ENCODE measurements at places on chromosomes 16 and 17.

- DNase-seq = no peak
These were observed 171.3 kb downstream of the ABCA8 start for GRCh38 chr17:68783861-68784260.

DNA sequence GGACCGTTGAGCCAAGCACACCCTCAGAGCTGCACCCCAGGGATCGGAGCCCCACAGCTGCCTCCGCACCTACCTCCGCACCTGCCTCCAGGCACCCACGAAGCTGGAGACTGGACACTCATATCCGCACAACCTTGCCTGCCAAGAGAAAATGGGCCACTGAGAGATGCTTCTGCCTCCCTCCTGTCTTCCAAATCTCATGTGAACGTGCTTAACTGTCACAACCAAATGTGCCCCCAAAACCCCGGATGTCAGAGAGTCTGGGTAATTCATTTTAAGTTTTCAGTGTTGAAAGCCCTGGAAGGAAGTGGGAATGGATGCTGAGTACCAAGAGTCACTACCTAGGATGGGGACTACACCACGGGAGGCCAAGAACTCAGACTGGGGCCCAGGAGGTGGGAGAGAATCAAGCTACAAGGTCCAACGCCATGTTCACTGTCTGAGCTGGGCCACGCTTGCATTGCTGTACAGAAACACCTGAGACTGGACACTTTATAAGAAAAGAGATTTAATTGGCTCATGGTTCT lies 49.5 kb upstream of the MEAK7 start:
- DNase-seq = no peak

DNA sequence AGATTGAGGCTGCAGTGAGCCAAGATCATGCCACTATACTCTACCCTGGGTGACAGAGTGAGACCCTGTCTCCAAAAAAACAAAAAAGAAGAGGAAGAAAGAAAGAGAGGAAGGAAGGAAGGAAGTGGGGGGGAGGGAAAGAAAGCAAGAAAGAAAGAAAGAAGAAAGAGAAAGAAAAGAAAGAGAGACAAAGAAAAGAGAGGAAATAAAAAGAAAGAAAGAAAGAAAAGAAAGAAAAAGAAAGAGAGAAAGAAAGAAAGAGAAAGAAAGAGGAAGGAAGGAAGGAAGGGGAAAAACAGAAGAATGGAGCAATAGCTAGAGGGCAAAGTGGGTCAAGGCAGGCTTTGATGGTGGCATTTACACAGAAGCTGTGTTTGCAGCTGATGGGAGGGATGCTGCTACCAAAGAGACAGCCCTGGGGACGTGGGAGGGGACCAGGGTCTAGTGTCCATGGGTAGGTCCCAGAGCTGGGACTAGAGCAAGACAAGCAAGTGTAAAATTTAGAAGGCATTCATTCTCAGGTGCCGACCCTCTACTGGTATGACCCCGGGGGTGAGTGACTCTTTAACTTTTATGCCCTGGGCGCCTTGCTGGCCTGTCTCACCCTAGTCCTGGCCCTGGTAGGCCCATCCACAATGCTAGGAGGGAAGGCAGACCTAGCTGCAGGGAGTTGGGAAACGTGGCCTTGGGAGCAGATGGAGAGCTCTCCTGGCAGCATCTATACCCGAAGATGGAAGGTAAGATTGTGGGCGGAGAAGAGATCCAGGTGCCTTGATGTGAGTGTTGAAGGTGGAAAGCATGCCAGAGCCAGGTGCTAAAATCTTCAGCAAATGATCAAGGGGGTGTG lies 2.0 kb upstream of the CES3 start:
- DNase-seq = no peak

- DNase-seq = peak; percentile 99
These were observed 54.1 kb upstream of the BCAR1 start for GRCh38 chr16:75305364-75306098.

- DNase-seq = no peak
These were observed 67.9 kb downstream of the FTO start for GRCh38 chr16:53771655-53772497.

DNA sequence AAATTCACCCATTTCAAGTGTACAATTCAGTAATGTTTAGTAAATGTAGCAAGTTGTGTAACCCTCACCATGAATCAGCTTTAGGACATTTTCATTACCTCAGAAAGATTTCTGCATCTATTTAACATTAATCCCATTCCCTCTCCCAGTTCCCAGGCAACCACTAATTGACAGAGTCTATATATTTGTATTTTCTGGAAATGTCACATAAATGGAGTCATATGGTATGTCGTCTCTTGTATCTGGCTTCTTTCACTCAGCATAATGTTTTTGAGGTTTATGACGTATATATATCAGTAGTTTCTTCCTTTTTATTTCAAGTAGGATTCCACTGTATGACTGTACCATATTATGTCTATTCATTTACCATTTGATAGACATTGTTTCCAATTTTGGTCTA lies 199.8 kb downstream of the CYB561 start:
- DNase-seq = peak; percentile 20

- no peak for DNase-seq
These were observed at the start of gene BICDL2 for GRCh38 chr16:3036726-3037315. Gene BICDL2, minus strand, starts transcription at chr16:3036944. Its CDS starts 1,448 bp downstream, at chr16:3035496.

DNA sequence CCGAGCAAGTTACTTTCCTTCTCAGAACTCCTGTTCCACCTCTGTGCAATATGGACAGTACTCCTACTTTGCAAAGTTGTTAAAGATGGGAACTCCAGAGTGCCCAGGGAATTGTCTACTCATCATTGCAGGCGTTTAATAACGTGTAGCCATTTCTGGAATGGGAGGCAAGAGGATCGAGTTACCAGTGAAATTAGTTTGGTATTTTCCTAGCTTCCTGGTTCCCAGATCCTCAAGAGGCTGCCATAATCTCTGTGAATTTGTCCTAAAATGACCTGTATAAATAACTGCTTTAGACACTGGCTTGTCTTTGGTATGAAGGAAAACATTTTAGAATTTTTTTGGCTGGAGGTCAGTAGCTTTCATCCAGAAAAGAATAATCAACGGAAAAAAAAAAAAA lies 27.7 kb downstream of the WWOX start:
- DNase-seq = peak; percentile 8

DNA sequence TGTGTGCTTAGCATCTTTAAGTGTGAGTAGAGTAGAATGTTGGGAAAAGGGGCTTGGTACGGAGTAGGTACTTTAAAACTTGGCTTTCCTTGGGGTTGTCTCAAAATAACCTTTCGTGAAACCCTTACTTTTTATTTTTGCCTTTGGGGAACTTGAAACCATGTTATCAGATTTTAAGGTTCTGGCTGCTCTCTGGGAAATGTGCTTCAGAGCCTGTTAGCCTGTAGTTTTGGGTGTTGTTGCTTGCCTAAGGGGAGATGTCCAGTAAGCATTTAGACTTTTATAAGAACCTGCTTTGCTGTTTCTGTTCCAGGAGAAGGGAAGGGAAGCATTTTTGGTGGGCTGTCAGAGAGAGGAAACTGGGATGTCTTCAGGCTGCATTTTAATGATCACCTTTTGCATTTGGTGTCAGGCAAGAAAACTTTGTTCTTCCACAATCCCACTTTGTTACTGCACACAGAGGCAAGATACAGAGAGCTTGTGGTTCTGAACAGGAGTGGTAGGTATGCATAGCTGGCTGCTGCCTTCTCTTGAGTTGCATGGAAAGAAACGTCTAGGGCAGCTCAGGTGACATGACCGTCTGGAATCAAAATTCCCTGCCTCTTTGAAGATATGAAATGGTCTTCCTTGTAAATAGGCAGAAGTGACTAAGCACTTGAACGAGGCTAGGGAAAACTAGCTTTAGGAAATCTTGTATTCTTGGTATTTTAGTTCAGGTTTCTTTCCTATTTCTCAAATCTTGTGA lies 1.7 kb downstream of the RABEP1 start:
- no peak for DNase-seq

DNA sequence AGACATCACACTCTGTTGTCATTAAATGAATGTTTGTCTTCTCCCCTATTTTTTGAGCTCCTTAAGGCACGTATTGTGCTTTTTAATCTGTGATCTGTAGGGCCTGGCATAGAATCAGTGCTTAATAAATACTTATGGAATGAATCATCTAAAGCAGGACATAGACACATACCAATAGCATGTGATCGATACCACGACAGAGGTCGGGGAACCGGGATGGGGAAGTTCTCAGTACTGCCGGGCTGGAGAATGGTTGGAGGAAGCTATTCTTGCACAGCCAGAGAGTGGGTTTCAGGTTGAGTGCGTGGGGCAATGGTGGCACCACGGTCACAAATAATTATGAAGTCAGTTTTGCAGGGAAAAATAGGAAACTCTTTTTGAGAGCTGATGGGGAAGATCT lies 26.8 kb downstream of the NLRP1 start:
- DNase-seq = no peak

- DNase-seq = no peak
These were observed 121.4 kb downstream of the C16orf78 start for GRCh38 chr16:49494891-49495566.

- DNase-seq = no peak
These were observed 23.6 kb downstream of the GSDMB start for GRCh38 chr17:39894681-39895376.

GRCh38 chr17:80452173-80452915 lies 24.1 kb downstream of the NPTX1 start:
- DNase-seq = no peak

DNA sequence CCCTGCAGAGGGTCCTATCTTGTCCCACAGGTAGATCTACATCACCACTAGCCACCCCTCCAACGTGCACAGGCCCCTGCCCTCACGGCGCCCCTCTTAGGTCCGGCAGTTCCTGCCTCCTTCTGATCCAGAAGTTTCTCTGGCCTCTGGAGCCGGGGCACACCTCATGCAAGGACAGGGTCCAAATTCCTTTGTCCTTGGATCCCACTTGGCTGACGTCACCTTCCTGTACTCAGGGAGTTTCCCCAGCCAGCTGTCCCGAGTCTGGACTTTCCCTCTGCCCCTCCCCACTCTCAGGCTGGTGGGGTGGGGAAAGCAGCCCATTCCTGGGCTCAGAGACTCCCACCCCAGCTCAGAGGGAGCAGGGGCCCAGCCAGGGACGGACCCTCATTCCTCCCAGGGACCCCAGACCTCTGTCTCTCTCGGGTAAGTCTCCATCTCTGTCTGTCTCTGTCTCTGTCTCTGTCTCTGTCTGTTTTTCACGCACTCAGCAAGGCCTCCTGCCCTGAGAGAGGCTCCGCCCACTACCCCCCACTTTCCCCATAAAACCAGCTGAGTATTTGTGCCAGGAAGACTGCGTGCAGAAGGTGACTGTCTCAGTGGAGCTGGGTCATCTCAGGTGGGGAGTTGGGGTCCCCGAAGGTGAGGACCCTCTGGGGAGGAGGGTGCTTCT lies at the start of gene IL32:
TSS of gene IL32 (plus strand) at position 572 of the 673 bp plus-strand sequence. CDS start 172 bp downstream, outside the sequence.
- DNase-seq = peak; percentile 76

DNA sequence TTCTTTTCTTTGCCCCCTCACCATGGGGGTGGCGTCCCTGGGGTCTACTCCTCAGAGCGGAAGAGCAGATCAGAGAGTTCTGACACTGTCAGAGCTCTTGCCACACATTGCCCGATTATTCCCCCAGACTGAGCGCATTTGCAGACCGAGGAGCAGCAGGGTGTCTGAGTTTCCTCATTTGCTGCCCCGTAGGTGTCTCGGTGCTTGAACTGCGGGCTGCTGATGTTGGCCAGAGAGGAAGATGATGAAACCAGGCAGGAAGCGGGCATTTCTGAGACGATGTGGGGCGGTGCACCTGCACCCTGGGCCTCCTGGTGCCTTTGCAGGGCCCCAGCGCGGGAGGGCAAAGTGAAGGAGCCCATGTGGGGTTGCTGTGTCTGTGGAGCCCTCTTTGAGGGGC lies 55.2 kb downstream of the ARSG start:
- DNase-seq = no peak

DNA sequence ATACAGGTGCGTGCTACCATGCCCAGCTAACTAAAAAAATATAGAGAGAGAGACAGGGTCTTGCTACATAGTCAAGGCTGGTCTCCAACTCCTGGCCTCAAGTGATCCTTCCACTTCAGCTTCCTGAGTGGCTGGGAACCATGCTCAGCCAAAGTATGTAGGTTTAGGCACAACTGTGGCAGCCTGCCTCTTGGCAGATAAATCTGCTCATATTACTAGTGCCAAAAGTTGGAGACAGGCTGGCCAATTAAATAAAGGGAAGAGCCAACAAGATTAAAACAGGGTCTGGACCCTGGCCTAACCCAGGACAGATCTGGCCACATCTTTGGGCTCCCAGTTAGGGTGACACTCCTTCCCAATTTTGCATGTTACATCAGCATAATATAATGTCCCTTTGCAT lies 151.7 kb downstream of the CBLN1 start:
- DNase-seq = no peak

- no peak for DNase-seq
These were observed 10.9 kb downstream of the MRM1 start for GRCh38 chr17:36612323-36612722.

DNA sequence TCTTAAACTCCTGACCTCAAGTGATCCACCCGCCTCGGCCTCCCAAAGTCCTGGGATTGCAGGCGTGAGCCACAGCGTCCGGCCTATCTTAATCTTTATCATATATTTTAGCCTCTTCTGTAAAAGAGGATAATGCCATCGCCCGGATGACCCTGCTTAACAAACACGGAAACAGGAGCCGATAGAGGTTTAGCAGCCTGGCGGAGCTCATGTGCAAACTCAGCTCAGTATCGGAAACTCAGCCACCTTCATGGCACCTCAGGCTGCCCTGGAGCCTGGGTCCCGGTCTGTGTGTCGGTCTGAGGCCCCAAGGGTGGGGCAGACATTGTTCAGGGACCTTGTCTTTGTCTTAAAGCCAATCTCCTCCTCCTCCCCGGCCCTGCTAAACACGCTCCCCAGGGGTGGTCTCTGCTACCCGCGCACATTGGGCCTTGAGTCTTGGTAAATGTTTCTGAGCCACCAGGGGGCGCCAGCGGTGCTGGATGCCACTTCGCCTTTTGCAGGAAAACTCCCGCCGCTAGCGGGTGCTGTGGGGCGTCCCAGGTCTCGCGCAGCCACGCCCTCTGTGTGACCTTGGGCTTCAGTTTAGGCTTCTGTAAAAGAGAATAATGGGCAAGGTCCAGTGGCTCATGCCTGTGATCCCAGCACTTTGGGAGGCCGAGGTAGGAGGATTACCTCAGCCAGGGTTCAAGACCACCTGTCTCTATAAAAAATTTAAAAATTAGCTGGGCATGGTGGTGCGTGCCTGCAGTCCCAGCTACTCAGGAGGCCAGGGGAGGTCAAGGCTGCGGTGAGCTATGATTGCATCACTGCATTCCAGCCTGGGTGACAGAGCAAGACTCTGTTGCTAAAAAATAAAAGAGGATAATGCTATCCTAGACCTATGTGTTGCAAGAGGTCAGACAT lies 2.7 kb downstream of the CETP start:
- DNase-seq = no peak

Measured in amniotic stem cell (primary cell).